T-helper 17 cell (primary cell): ENCODE measurements at places on chromosomes 5 and 9.
A peak's percentile ranks its signal among the peaks of the same experiment; 100 is the strongest.

DNA sequence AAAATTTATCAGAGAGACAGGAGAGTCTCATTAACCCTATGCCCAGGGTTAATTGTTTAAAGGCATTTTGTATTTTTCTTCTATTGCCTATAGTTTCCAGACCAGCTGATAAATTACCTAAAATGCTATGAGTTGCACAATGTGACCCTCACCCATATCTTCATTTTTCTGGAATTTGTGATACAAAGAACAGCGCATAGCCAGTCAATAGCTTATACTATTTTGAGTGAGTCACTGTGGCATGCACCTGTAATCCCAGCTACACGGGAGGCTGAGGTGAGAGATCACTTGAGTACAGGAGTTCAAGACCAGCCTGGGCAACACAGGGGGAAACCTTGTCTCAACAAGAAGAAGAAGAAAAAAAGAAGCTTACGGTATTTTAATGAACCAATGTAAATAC, 2.8 kb downstream of the C9orf153 start:
- H3K36me3 ChIP-seq = no peaks in the 10 kb centered on the region
- DNase-seq = no peak
- H3K27me3 ChIP-seq = no peaks in the 10 kb centered on the region
- H3K4me1 ChIP-seq = peaks cover 7% of the 10 kb centered on the region

DNA sequence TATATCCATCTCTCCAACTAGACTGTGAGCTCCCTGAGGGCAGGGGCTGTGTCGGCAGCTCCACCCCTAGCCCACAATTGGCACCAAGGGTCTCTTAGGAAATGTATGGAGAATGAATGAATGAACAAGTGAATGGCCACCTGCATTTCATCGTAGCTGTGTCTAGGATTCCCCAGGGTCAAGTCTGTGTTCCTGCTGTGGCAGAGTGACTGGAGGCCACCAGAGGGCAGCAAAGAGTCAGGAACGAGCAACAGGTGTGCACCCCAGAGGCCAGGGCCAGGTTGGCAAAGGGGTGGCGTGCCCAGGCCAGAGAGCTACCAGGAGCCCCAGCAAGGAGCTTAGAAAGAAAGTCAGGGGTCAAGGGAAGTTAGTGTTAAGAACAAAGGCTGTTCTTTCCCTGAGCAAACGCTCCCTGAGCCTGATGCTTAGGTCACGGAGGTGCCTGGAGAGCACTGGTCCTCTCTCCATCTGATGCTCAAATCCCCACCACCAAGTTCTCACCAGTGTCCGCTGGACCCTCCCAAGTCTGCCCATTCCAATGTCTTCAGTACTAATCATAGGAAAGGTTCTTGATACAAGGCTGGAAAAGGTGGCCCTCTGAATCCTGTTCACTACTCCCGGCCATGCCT, 160.7 kb downstream of the PAX5 start:
- peaks cover 7% of the 10 kb centered on the region for H3K4me1 ChIP-seq
- DNase-seq = peak; percentile 59
- H3K4me3 ChIP-seq = no peak overlapping the region
- peak overlapping the region; percentile 21 for H3K27ac ChIP-seq
- H3K36me3 ChIP-seq = no peaks in the 10 kb centered on the region
- peaks cover 29% of the 10 kb centered on the region for H3K27me3 ChIP-seq

GRCh38 chr5:133900534-133901270, 67.7 kb downstream of the C5orf15 start:
- H3K36me3 ChIP-seq = no peaks in the 10 kb centered on the region
- H3K27ac ChIP-seq = no peak overlapping the region
- peaks cover 23% of the 10 kb centered on the region for H3K27me3 ChIP-seq
- no peak for DNase-seq
- no peaks in the 10 kb centered on the region for H3K4me1 ChIP-seq
- H3K4me3 ChIP-seq = no peak overlapping the region

- H3K36me3 ChIP-seq = no peaks in the 10 kb centered on the region
- no peaks in the 10 kb centered on the region for H3K27me3 ChIP-seq
- no peak overlapping the region for H3K27ac ChIP-seq
- H3K4me3 ChIP-seq = no peak overlapping the region
- no peak for DNase-seq
- H3K4me1 ChIP-seq = no peaks in the 10 kb centered on the region
Measured at GRCh38 chr9:119218293-119218692, 150.9 kb downstream of the BRINP1 start.

GRCh38 chr5:96340357-96340756, 92.7 kb downstream of the PCSK1 start:
- H3K27ac ChIP-seq = no peak overlapping the region
- DNase-seq = no peak
- peaks cover 9% of the 10 kb centered on the region for H3K4me1 ChIP-seq
- no peak overlapping the region for H3K4me3 ChIP-seq

- no peak for DNase-seq
- no peak overlapping the region for H3K4me3 ChIP-seq
- no peaks in the 10 kb centered on the region for H3K36me3 ChIP-seq
- no peaks in the 10 kb centered on the region for H3K4me1 ChIP-seq
- H3K27me3 ChIP-seq = no peaks in the 10 kb centered on the region
- no peak overlapping the region for H3K27ac ChIP-seq
Measured at GRCh38 chr9:101087426-101087825, 58.9 kb downstream of the PLPPR1 start.

DNA sequence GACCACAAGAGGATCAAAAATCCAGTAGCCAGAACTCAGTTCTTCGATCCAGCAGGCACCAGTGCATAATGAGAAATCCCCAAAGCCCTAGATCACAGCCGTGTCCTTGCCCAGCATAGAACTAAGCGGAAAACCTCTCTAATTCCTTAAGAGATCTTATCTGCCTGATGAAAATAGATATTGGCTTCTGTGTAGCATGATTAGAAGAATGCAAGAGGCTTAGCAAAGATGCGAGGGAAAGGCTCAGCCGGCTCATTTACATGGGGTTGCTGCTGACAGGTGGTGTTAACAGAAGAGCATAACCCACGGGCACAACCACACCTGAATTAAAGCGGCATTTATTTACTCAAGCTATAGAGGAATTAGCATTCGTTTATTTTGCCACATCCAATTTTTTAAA, 400.0 kb upstream of the ADAMTS16 start:
- no peak overlapping the region for H3K27ac ChIP-seq
- H3K4me3 ChIP-seq = no peak overlapping the region
- H3K27me3 ChIP-seq = no peaks in the 10 kb centered on the region

- H3K4me1 ChIP-seq = peaks cover 5% of the 10 kb centered on the region
- no peaks in the 10 kb centered on the region for H3K27me3 ChIP-seq
- H3K36me3 ChIP-seq = peaks cover 7% of the 10 kb centered on the region
- no peak overlapping the region for H3K4me3 ChIP-seq
Measured at GRCh38 chr9:33306037-33306436, 15.7 kb downstream of the NFX1 start.

GRCh38 chr5:170639221-170639925, 135.6 kb downstream of the KCNIP1 start:
- no peak for DNase-seq
- no peak overlapping the region for H3K4me3 ChIP-seq
- H3K27ac ChIP-seq = no peak overlapping the region
- peaks cover 2% of the 10 kb centered on the region for H3K36me3 ChIP-seq
- H3K4me1 ChIP-seq = peaks cover 6% of the 10 kb centered on the region

DNA sequence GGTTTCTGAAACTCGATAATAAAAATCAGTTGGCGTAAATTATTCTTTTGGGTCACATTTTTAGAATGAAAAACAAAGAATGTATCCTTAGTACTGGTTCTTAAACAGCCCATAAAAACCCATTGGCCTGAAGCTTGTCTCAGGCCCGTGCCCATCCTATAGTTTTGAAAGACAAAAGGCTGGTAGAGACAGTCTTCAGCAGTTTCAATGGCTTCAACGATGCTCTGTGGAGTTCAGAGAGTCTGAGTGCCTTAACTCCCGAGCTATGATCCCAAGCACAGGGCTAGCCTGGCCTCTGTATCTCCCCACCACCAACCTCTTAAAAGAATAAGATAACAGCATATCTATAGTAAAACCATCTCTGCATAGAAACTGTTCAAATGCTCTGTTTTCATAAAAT, 595.0 kb downstream of the CDH12 start:
- H3K27me3 ChIP-seq = no peaks in the 10 kb centered on the region
- no peaks in the 10 kb centered on the region for H3K4me1 ChIP-seq
- no peaks in the 10 kb centered on the region for H3K36me3 ChIP-seq
- H3K4me3 ChIP-seq = no peak overlapping the region

GRCh38 chr5:172336676-172337285, 53.2 kb upstream of the UBTD2 start:
- peaks cover 48% of the 10 kb centered on the region for H3K27me3 ChIP-seq
- H3K27ac ChIP-seq = no peak overlapping the region
- H3K4me1 ChIP-seq = peaks cover 2% of the 10 kb centered on the region
- DNase-seq = no peak
- H3K4me3 ChIP-seq = no peak overlapping the region
- no peaks in the 10 kb centered on the region for H3K36me3 ChIP-seq

- no peak overlapping the region for H3K4me3 ChIP-seq
- H3K36me3 ChIP-seq = no peaks in the 10 kb centered on the region
- H3K27ac ChIP-seq = no peak overlapping the region
- no peaks in the 10 kb centered on the region for H3K27me3 ChIP-seq
Measured at GRCh38 chr5:163951069-163951468, 445.6 kb downstream of the MAT2B start.

- no peaks in the 10 kb centered on the region for H3K27me3 ChIP-seq
- DNase-seq = no peak
- H3K4me1 ChIP-seq = peaks cover 43% of the 10 kb centered on the region
Measured at GRCh38 chr5:131973089-131973712, 27.7 kb upstream of the MEIKIN start.

DNA sequence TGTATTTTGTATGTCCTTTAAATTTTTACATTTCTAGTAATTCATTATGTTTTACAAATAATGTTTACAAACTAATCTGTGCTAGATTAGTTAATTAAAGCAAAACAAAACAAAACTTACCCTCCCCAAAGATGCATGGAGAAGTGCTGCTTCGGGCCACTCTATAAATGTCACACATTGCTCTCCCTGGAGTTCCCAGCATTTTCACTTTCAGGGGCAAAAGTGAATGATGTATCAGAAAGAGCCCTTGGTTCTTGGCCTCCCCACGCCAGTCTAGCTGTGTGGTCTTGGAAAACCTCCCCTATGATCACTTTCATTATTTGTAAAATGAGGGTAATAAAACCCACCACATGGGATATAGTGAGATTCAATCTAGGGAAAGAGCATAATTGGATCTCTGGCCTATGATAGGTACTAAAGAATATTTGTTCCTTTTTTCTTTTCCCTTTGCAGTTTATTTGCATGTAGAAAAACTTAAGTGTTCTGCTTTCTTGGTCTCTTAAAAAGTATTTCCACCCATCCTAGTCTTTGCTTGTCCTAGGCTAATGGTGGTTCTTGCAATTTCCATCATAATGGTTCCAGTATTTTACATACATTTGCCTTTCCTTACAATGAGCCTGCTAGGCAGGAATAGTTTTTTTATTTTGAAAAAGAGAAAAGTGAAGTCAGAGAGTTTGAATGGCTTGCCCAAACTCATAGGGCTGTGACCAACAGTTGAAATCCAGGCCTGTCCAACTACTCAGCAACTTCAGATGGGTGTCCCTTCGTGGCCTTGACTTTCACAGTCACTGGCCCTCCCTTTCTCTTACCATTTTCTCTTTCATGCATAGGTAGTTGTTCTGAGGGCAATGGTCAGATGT, 184.5 kb upstream of the KLF4 start:
- H3K36me3 ChIP-seq = no peaks in the 10 kb centered on the region
- H3K4me1 ChIP-seq = peaks cover 2% of the 10 kb centered on the region
- no peak overlapping the region for H3K27ac ChIP-seq
- DNase-seq = no peak
- H3K4me3 ChIP-seq = no peak overlapping the region

GRCh38 chr9:122287214-122287720, 22.6 kb downstream of the MRRF start:
- H3K4me3 ChIP-seq = no peak overlapping the region
- peaks cover 7% of the 10 kb centered on the region for H3K4me1 ChIP-seq
- H3K27ac ChIP-seq = no peak overlapping the region
- H3K27me3 ChIP-seq = no peaks in the 10 kb centered on the region
- H3K36me3 ChIP-seq = peaks cover 6% of the 10 kb centered on the region
- DNase-seq = no peak

DNA sequence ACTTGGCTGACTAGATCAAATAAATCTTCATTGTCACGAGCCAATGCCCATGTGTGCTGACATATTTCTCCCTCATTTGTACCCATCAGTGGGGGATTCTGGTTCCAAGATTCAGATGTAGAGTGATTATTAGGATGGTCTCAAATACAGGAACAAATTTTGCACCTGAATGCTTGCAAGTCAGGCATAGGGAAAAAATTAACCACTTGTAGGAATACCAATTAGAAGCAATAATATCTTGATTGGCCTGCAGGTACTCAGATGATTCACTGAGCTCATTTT, 69.5 kb downstream of the DMAC1 start:
- H3K27ac ChIP-seq = no peak overlapping the region
- peaks cover 2% of the 10 kb centered on the region for H3K36me3 ChIP-seq
- no peaks in the 10 kb centered on the region for H3K27me3 ChIP-seq
- no peaks in the 10 kb centered on the region for H3K4me1 ChIP-seq
- H3K4me3 ChIP-seq = no peak overlapping the region
- no peak for DNase-seq
